Activated CD8-positive, alpha-beta memory T cell treated with anti-CD3 and anti-CD28 coated beads for 1 hour (primary cell): ENCODE measurements at places on chromosomes 11 and 22.

- no peak for DNase-seq
Measured at GRCh38 chr11:33492596-33492995, 208.0 kb downstream of the C11orf91 start.

- no peak for DNase-seq
Measured at GRCh38 chr11:44943696-44944095, 7.0 kb downstream of the TP53I11 start.

GRCh38 chr11:57800444-57801182 is 39.0 kb downstream of the CTNND1 start:
- no peak for DNase-seq

GRCh38 chr11:35963911-35964310 is 20.0 kb downstream of the LDLRAD3 start:
- DNase-seq = no peak

GRCh38 chr11:101914341-101914737 is 471 bp upstream of the CEP126 start:
- no peak for DNase-seq

DNA sequence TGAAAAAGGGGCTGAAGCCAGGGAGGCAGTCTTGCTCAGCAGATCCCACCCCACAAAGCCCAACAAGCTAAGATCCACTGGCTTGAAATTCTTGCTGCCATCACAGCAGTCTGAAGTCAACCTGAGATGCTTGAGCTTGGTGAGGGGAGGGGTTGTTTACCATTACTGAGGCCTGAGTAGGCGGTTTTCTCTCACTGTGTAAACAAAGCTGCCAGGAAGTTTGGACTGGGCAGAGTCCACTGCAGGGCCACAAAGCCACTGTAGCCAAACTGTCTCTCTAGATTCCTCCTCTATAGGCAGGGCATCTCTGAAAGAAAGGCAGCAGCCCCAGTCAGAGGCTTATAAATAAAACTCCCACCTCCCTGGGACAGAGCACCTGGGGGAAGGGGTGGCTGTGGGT is 746.1 kb upstream of the LRRC4C start:
- no peak for DNase-seq

DNA sequence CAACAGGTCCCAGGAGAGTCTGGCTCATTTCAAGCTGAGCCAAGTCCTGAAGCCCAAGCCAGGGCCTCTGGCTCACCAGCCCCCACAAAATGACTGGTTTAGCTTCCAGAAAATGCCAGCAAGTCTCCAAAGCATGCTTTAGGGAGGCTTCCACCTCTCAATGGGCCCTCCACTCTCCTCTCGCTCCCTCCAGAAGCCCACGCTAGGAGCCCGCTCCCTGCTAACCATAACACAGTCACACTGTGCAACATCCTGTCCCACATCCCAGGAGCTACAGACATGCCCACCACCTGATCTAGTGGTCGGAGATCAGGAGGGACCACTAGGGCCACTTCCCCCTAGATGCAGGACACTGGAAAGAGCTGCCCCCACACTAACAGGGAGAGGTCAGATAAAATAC is 6.9 kb downstream of the SULT4A1 start:
- no peak for DNase-seq

DNA sequence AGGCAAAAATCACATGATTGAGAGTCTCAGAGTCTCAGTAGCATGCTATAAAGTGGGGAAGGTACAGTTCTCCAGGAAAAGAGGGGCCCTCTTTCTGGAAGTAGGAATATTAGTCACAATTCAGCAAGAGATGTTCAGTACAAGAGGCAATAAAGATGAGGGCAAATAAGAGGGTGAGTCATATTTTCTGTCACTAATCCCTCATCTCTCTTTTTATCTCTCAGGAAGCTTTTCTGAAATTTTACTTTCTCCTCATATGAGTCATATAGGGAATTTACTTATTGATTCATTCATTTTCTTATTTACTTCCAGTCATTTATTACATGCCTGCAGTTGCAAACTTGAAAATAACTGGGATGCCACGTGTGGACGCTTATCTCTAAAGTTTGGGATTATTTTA is 3.4 kb upstream of the NXPE1 start:
- no peak for DNase-seq

DNA sequence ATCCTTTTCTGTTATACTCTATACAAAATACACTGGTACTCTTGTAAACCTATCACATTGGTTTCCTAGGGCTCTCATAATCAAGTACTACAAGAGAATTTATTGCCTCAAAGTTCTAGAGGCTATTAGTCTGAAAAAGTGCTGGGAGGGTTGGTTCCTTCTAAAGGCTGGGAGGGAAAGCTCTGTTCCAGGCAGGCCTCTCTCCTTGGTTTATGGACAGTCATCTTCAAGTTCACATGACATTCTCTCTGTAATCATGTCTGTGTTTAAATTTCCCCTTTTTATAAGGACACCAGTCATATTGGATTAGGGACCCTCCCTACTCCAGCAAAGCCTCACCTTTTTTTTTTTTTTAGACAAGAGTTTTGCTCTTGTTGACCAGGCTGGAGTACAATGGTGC is 9.1 kb downstream of the SLC36A4 start:
- DNase-seq = no peak

GRCh38 chr11:109783840-109784239 is 309.4 kb upstream of the ZC3H12C start:
- DNase-seq = no peak

- DNase-seq = no peak
Measured at GRCh38 chr22:36215981-36216380, 14.4 kb upstream of the APOL4 start.

- no peak for DNase-seq
Measured at GRCh38 chr22:31393893-31394292, 5.5 kb upstream of the DRG1 start.

- DNase-seq = no peak
Measured at GRCh38 chr11:115664313-115664712, 160.1 kb upstream of the CADM1 start.

DNA sequence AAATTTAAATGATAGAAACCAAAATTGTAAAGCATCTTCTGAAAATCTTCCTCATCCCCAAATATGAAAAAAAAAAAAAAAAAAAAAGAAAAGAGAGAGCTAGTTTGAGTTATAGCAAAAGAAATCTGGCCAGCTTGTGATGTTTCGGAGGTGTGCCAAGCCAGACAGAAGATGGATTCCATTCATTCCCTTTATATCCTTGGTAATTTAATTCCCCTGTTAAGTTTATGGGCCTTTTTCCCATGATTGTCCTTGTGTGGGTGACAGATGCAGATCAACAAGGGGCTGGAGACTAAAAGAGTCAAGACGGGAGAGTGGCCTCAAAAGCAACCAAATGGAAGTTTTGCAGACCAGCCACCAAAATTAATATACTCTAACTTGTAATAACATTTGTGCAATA is 47.6 kb upstream of the PARVA start:
- no peak for DNase-seq

DNA sequence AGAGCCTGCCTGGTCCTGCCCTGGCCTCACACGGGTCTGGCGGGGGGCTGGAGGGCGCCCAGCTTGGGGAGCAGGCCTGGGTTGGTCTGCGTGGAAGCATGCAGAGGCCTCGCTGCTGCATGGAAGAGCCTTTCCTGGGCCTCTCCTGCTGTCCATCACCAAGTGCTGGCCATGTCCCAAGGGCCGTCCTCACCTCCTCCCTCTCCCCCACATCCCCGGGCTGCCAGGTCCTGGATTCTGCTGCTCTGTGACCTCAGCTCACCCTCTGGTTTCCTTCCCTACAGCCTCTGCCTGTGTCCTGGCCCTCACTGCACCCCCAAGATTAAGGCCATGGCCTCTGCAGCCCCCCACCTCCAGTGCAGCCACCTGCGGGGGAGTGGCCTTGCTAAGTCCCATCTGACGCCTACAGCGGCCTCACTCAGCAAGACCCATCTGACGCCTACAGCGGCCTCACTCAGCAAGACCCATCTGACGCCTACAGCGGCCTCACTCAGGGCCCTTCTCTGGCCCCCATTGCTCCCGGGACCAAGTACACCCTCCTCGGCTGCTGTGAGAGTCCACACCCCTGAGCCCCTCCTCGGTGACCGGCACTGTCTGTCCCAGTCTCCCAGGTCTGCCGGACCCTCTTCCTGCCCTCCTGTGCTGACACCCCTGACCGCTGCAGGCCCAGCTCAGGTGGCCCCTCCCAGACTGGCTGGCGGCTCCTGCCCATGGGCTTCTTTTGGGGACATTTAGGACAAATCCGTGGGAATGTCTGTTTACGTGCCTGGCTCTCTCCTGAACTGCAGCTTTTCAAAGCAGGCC is 119.5 kb upstream of the B3GAT1 start:
- DNase-seq = no peak

DNA sequence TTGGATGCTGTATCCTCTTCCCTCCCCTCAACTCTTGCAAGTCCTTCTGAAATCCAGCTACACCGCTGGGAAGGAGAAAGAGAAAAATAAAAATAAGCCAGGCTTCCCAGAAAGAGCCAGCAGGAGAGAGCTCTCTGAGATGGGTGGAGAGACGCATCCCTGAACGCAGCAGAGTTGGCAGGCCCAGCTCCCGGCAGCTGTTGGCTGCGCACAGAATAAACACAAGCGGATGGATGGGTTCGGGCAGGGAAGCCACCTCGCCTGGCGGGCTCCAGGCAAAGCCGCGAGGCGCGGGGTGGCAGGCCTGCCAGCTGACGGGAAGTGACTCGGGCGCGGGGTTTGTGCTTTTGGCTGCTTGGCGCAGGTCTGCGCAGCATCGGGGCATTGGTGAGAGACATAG is 537.7 kb downstream of the MIAT start:
- DNase-seq = no peak

- no peak for DNase-seq
Measured at GRCh38 chr22:49849161-49850020, 4.3 kb upstream of the ZBED4 start.

DNA sequence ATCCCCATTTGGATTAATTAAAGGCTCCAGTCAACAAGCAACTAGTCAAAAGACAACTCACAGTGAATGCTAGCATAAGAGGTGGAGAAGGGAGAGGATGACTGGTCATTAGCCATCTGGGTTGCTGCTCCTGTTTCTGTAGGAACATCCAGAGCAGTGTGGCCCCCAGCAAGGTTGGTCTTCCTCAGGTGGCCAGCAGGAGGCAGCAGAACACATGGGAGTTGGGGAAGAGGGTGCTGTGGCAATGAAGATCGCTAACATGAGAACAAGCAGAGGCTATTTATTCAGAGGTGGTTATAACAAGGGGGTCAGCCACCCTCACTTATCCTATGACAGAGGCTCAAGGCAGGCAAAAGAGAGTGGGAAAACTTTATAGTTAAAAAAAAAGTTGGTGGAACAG is 21.3 kb downstream of the IZUMO1R start:
- DNase-seq = peak; percentile 14

GRCh38 chr22:34055525-34056200 is 135.4 kb upstream of the LARGE1 start:
- DNase-seq = no peak

GRCh38 chr11:118211006-118211405 is 13.8 kb downstream of the JAML start:
- no peak for DNase-seq

GRCh38 chr22:38758276-38758945 is 2.6 kb upstream of the SUN2 start:
- peak; percentile 72 for DNase-seq

GRCh38 chr22:30649430-30650007 is 13.9 kb downstream of the SLC35E4 start:
- DNase-seq = peak; percentile 63

GRCh38 chr11:942823-943222 is 17.2 kb downstream of the AP2A2 start:
- no peak for DNase-seq

GRCh38 chr11:72637926-72638325 is 36.3 kb downstream of the PDE2A start:
- no peak for DNase-seq

- no peak for DNase-seq
Measured at GRCh38 chr11:121340032-121340580, 47.5 kb downstream of the SC5D start.

GRCh38 chr11:28457481-28458065 is 349.4 kb downstream of the METTL15 start:
- DNase-seq = no peak

DNA sequence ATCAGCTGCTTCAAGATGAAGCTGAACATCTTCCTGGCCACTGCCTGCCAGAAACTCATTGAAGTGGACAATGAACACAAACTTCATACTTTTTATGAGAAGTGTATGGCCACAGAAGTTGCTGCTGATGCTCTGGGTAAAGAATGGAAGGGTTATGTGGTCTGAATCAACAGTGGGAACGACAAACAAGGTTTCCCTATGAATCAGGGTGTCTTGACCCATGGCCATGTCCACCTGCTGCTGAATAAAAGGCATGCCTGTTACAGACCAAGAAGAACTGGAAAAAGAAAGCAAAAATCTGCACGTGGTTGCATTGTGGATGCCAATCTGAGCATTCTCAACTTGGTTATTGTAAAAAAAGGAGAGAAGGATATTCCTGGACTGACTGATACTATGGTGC is 22.2 kb upstream of the BIRC3 start:
- no peak for DNase-seq

- DNase-seq = no peak
Measured at GRCh38 chr11:14954581-14954980, 17.6 kb downstream of the CALCA start.

DNA sequence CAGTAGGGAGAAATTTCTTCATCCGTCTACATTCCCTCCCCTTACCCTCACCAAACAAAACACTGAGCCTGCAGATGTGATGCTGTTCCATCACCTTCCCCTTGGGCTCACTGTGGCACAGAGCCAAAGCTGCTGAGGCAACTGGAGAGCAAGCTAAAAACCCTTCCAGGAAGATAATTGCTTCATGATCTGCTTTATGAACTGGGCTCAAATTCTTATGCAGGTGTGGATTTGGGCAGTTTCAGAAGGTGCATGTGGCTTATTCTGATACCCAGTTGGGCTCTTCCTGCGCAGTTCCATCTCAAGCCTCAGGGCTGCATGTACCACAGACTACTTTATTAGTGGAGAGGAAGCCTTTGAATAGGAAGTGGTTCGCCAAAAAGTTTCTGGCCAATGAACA is 58.3 kb downstream of the AAMDC start:
- DNase-seq = no peak

DNA sequence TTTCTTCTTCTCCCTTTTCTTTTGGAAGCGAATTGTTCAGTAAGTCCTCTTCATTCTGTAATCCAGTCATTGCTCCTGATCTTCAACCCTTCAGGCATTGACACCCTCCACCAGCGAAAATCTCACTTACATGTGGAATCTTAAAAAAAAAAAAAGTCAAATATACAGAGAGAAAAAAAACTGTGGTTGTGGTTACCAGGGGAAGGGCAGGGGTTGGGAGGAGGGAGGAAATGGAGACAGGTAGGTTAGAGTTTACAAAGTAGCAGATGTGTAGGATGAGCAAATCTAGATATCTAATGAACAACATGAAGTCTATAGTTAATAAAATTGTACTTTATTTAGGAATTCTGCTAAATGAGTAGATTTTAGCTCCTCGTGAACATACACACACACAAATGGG is 17.7 kb upstream of the TMEM123 start:
- no peak for DNase-seq

- no peak for DNase-seq
Measured at GRCh38 chr11:35927682-35928081, 16.2 kb upstream of the LDLRAD3 start.

- no peak for DNase-seq
Measured at GRCh38 chr11:11089805-11090204, 232.0 kb upstream of the ZBED5 start.

GRCh38 chr22:46968848-46969247 is 206.4 kb downstream of the TBC1D22A start:
- no peak for DNase-seq

GRCh38 chr22:33880986-33881385 is 39.3 kb downstream of the LARGE1 start:
- no peak for DNase-seq

- no peak for DNase-seq
Measured at GRCh38 chr11:104917271-104918112, 19.2 kb upstream of the CASP12 start.
